ENCODE measurements at places on chromosomes 1 and 21.

- DNase-seq = peak; percentile 58
Observed at GRCh38 chr1:198465201-198466144, 75.0 kb downstream of the ATP6V1G3 start.

DNA sequence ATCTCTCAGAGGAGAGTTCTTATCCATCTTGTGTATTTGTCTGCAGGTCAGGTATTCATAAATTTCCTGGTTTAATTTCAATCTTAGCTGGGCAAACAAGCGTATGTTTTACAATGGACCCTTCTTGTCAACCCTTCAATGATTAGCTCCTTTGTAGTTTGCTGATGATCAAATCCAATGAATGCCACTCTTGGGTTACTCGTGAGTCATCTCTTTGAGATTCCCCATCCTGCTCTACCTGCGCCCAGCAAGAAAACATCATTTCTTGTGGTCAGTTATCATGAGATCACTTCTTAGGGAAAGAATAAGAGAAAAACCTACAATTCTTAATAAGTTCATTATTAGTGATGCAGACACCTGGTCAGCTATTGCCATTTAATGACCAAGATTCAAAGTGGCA is 572.3 kb upstream of the PKN2 start:
- DNase-seq = no peak

GRCh38 chr1:168106274-168106673 is 30.5 kb downstream of the GPR161 start:
- no peak for DNase-seq

DNA sequence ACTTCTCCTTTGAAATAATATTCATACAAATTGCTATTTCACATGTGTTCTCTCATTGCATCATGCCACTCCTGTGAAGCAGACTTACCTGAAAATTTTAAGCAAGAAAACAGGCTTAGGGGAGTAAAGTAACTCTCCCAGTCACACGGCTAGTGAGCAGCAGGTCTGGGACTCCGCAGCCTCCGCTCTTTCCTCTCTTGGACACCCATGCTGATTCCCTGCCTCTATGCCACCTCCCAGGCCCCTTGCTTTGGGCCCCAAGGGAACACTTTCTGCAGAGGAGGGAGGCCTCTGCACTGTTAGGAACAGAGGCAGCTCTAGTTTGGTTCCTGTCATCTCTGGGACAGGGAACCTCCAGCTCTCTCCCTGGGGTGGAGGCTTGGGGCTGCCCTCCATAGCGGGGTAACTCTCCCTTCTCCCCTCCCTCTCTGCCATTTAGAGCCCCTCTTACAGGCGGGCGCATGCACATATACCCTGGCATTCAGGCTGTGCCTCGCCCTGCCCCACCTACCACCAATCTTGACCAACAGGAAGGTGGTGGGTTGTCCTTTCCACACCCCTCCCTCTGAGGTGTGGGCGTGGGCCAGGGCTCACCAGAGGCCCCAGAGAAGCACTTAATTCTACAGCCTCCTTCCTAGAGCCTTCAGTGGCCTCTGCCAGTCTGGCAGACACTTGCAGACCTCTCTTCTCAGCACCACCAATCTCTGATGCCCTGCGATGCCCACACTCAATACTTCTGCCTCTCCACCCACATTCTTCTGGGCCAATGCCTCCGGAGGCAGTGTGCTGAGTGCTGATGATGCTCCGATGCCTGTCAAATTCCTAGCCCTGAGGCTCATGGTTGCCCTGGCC is at the start of gene RXFP4:
TSS of gene RXFP4 (plus strand) at position 646 of the 852 bp plus-strand sequence. CDS start at position 718, 72 bp downstream.
- DNase-seq = no peak

- DNase-seq = no peak
Observed at GRCh38 chr1:44557778-44558177, 116.5 kb downstream of the TMEM53 start.

DNA sequence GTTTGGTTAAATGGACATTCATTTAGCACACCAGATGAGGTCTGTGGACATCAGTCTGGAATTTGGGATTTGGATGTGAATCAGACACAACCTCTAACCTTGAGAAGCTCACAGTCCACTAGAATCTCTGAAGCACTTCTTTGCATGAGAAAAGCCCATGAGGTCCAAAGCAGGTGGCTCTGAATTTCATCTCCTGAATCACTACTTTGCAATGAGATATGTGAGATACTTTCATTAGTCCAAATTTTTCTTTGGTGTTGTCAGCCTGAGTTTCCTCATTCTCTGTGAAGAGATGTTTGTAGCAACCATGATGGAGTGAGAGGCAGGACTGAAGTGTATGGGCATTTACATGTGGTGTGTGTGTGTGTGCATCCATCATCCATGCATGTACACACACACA is 16.5 kb upstream of the LCE2D start:
- DNase-seq = no peak

GRCh38 chr1:77739235-77739634 is 20.4 kb downstream of the USP33 start:
- DNase-seq = no peak

GRCh38 chr21:44569861-44570517 is 3.5 kb upstream of the KRTAP10-4 start:
- no peak for DNase-seq

DNA sequence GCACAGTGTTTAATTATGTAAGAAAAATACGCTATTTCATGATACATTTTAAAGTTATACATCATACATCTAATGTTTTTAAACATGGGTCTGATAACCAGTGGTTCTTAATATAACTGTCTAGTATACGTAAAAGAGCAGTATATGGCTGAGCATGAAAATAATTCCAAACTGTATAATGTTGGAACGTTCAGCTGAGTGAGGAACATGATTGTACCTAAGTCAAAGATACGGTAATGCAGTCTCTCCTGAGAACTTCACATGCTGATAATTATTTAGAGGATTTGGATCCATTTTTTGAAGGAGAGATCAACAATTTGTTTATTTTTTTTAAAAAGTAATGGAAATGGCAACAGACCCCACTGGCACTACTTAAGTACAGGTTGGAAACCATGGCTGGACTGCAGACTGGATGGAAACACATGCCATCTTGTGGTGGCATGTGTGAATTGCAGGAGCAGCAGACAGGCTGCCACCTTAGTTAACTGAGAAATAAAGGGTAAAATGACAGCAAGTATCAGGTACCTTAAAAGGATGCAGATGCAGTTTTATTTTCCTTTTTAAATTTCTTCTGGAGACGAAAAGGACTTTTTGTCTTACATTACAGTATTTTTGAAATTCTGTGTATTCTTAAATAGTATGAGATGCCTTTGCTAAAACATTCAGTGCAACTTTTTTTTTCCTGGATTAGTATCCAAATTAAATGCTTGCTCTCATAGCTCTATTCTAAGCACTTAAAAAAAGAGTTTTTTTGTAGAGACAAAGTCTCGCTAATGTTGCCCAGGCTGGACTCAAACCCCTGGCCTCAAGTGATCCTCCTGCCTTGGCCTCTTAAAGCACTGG is 73.8 kb downstream of the MTR start:
- no peak for DNase-seq

GRCh38 chr1:219201656-219202055 is 28.0 kb downstream of the LYPLAL1 start:
- no peak for DNase-seq

GRCh38 chr1:60342569-60342968 is 269.0 kb upstream of the C1orf87 start:
- DNase-seq = no peak

- no peak for DNase-seq
Observed at GRCh38 chr1:152436593-152437496, 22.8 kb upstream of the CRNN start.

- DNase-seq = no peak
Observed at GRCh38 chr1:78779831-78780230, 130.2 kb downstream of the IFI44 start.

All from NCI-H1436 (cell line).